ENCODE measurements at places on chromosomes 2 and 18.

- no peak for DNase-seq
Observed at GRCh38 chr18:5543036-5543680, 639 bp downstream of the EPB41L3 start.

GRCh38 chr18:13612196-13612997 is 114.0 kb downstream of the FAM210A start:
- DNase-seq = peak; percentile 79

DNA sequence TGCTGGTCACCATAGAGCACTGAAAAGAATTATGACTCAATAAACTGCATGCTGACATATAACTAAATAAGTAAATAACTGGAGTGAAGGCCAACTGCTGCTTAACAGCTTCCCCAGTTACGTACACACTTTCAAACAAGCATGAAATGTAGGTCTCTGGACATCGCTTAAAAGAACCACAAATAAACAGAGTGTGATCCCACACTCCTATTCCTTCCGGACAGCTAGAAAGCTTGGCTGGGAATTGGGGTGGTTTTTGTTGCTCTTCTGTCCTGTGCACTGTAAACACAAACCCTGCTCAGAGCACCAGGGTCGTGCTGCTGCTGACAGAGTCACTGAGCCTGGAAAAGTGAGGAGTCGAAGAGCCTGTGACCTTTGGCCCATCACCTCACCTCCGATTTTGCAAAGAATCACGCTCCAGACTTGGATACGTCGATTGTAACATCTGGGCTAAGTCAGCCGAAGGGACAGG is 162.7 kb upstream of the NT5C1B start:
- DNase-seq = no peak

- DNase-seq = no peak
Observed at GRCh38 chr2:47528874-47529273, 125.9 kb downstream of the MSH2 start.

DNA sequence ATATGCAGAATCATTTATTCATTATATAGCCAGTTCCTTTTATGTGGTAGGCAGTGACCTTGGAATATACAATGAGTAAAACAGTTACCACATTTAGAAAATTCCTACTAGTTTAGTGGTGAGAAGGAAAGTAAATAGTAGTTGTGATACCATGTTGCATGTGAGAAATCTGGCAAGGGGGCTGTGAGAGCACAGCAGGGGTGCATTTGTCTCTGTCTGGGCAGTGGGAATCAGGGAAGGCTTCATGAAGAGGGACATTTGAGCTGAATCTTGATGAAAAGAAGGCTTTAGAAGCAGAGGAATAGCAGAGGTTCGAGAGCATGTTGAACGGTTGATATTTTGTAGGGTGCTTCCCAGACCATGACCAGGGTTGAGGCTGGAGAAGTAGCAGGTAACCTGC is 78.7 kb downstream of the RAB3GAP1 start:
- DNase-seq = no peak

GRCh38 chr2:217314021-217314460 is 454.2 kb upstream of the TNP1 start:
- DNase-seq = no peak

All from activated gamma-delta T cell treated with Interleukin-2 at 50 U/mL for 16 hours (primary cell).